ENCODE measurements at places on chromosomes 12 and 14.
A peak's percentile ranks its signal among the peaks of the same experiment; 100 is the strongest.

- DNase-seq: no peak
Measured at GRCh38 chr12:122491991-122492390, 8.7 kb downstream of the ZCCHC8 start.

DNA sequence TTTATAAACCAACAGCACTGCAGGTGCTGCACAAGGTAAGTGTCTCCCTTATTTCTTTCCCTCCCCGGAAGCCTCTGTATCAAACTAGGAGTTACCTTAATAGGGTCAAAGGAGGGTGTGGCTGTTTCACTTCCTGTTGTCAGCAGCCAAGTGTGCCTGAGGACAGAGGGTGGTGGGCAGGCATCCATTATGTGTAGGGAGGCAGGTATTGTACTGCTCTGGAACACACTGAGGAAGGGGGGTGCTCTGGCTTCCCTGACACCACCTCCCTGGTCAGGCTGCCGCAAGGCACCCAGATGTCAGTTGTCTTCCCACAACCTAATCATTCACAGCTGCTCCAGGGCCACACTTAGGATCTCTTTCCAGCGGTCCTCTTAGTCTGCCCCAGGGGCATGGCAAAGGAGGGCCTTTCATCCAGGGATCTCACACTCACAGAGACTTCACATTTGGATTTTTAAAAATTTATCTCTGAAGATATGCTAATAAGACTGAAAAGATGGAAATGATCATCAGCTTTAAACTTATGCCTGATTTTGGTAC lies 132.0 kb upstream of the ARHGAP5 start:
- DNase-seq: peak; percentile 64

DNA sequence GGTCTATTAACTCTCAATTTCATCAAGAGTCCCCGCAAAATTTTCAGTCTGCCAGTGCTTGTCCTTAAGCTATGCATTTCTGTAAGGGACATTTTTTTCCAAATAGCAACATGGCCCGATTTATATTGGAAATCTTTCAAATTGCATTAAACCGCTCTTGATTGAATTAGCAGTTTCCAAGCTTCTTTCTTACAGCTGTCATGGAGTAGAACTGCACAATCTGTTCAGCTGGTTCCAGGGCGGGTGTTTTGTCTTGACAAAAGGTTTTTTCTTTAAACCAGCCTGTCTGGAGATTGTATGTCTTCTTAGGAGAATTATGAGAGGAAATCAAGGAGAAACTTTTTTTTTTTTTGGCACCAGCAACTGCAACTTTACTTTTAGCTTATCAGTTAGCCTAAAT lies 185.8 kb downstream of the ALG10B start:
- DNase-seq: no peak

DNA sequence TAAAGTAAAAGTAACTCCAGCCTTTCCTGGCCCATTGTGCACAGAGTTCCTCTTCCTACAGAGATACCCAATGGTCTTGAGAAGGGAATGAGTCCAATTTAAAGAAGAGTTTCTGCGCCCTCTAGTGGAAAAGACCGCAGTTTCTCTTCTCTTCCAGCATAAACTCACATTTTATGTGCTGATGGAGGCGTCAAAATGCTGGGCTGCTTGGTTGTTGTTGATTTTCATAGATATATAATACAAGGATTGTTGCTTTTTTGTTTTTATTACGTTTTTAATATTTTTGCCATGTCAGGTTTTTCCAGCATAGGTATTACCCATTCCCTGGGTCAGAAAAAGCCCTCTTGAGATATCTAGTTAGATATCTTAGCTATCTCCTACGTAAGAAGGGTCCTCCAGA lies 356.9 kb upstream of the STXBP6 start:
- no peak for DNase-seq

DNA sequence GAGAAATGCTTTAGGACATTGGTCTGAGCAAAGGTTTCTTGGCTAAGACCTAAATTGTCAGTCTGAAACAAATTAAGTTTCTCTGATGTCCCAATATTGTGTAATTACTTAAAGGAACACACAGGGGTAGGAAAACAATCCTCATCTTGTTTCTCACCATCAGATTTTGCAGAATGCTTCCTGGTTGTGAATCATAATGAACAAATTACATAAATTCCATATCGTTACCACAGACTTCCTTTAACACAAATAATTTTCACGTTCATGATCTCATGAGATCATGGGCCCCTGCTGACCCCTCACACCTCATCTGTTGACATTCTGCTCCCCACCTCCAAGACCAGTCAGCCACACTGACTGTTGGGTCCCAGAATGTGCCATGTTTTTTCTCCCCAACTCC lies 194.1 kb downstream of the MON2 start:
- no peak for DNase-seq

DNA sequence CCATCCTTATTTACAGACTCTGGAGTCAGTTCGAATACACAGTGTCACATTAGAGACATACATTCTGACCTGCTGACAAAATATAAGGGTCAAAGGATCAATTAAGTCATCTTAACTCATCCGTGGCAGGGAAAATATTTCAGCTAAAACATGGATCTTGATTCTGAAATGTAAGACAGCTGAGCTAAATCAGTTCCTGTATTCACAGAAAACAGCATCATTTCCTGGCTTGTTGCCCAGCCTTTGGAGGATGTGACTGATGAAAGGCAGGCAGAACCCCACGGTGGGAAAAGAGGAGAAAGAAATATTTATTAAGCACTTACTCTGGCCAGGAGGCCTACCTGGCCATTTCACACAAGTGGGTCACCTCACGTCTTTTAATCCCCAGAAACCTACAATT lies 101.9 kb downstream of the GAS2L3 start:
- DNase-seq: no peak

- DNase-seq: no peak
Measured at GRCh38 chr12:8127138-8127537, 3.7 kb downstream of the CLEC4A start.

GRCh38 chr12:89884416-89884898 lies 175.8 kb upstream of the ATP2B1 start:
- no peak for DNase-seq

GRCh38 chr12:94170690-94171594 lies 22.6 kb downstream of the PLXNC1 start:
- DNase-seq: no peak

- no peak for DNase-seq
Measured at GRCh38 chr12:71556875-71557274, 106.8 kb downstream of the ZFC3H1 start.

- DNase-seq: no peak
Measured at GRCh38 chr12:108582978-108583770, 14.7 kb downstream of the TMEM119 start.

DNA sequence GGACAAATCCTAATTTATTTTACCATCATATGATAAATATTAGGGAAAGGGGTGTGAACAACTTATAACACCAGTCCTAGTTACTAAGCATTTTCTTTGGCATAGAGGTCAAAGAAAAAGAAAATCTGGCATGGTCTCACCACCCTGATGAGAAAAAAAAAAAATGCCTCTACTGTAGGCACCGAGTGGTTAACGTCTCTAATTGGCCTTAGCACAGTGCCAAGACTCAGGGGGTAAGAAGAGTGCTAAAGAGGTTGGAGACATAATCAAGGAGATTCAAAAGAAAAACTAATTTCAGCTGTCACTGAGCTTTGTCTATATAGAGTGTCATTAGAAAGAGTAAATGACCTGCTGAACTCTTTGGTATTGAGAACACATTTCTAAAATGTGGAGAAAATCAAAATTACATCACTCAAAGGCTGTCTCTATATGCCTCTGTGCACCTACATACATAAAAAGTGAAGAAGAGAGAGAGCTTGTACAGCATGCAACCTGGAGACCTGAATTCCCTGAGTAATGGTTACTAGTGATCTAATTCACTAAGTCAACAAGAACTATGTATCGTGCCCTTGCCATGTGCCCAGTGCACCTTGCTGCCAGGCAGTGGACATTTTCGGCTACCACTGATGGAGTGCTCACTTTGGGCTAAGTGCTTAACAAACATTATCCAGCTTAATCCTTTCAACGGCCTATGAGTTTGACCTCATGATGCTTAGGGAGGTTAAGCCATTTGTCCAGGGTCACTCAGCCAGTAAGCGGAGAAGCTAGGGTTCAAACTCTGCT lies 113.8 kb upstream of the G2E3 start:
- DNase-seq: no peak

- DNase-seq: no peak
Measured at GRCh38 chr12:67677166-67677565, 28.6 kb downstream of the DYRK2 start.

DNA sequence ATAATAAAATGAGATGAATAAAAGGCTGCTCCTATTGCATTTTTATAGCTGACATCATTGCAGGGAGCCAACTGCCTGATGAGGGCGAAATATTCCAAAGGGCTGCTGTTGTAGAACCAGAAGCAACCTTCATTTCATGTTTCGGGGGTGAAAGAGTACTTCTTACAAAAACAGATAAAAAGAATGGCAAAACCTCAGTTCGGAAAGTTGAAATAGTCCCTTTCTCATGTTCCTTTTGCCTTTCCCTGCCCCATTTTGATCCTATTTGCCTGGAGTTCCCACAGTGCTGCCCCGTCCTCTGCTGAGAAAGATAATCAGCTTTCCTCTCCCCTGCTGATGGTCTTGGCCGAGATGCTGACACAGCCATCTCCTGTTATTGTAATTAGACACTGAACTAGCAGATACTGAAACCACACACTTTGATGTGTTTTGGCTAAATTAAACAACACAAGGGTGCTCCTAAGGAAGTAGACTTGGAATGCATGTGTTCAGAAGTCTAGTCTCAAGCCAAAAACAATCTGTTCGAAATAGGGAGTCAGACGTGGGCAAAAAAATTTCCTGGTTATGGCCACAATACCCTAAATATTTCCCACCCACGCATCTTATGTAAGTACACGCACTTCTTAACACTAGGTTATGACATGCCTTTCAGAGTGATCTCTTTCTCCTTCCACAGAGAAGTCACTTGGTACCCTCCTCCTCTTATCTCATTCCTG lies 117.2 kb downstream of the PPM1H start:
- no peak for DNase-seq

- DNase-seq: no peak
Measured at GRCh38 chr12:28026701-28027100, 54.2 kb upstream of the PTHLH start.

- DNase-seq: no peak
Measured at GRCh38 chr14:25026476-25027137, 23.3 kb downstream of the STXBP6 start.

GRCh38 chr12:119014368-119014767 lies 33.0 kb downstream of the SRRM4 start:
- no peak for DNase-seq

DNA sequence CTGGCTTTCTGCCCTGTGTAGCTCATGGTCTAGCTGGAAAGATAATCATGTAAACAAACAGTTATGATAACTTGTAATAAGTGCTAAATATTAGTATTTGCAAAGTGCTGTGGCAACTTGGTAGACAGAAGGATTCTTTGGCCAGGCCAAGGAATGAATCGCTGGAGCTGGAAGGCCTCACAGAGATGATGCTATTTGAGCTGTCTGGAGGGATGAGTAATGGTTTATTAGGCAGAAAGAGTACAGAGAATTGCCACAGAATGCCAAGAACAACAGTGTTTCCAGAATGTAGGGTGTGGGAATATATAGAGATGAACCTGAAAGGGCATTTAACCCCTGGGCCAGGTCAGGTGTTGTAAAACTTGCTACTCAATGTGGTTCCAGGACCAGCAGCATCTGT lies 27.6 kb downstream of the OTX2 start:
- DNase-seq: no peak

DNA sequence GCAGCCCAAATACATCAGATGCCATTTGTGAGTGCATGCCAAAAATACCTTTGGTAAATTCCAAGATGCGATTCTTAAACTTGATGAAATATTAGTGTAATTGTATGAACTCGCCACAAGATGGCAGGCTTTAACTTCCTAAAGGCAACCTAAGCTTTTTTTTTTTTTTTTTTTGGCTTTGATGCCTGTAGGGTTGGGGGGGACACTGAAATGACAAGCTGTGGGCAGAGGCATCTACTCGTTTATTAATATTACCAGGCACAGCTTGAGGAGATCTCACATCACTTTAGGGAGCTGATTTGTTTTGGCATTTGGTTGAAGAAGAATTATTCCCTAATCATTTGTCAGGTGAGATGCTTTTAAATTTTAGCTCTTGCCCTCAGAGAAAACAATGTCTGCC lies 126.7 kb upstream of the CCDC196 start:
- peak; percentile 68 for DNase-seq

All from B cell (primary cell).